ENCODE measurements at places on chromosomes 11 and 22.
A peak's percentile ranks its signal among the peaks of the same experiment; 100 is the strongest.

GRCh38 chr11:7907121-7907520 is 23.9 kb downstream of the OR10A6 start:
- no peaks in the 10 kb centered on the region for H3K27me3 ChIP-seq
- no peaks in the 10 kb centered on the region for H3K4me1 ChIP-seq
- DNase-seq = no peak
- no peaks in the 10 kb centered on the region for H3K36me3 ChIP-seq
- no peak overlapping the region for H3K27ac ChIP-seq

DNA sequence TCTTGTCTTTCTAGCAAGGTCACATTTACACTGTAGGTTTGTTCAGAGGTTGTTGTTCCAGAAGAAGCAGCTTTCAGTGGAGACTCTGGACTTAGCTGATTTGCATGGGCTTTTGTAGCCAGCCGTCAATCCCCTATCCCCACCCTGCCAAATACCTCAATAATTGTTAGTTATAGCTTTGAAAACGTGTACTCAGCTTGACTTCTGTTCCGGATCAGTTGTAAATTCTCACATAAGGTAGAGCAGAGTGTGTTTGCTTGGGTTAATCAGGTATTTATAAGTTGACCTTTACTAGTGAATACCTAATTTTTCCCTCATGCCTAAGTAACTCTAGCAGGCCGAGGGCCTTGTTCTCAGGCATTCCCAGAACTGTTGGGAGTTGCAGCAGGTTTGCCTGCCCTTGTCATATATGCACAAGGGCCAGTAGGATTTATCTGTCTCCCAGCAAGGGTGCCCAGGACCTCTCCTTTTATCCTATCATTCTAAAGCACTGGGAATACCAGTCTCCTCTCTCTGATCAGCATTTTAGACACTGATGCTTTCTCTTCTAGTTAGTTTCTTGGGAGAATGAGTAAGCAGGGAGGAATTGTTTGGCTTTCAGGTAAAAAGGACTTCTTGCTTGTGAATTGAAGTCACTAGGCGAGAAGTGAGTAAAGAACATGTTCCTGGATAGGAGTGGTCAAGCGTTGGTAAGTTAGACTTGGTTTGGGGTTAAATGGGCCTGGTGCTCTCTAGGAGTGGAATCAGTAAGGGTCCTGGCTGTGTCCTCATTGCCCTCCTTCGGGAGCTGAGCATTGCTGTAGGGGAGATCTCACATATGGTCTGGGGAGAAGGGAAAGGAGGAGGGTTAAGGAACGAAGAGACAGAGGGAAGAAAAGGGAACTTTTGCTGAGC is 22.1 kb downstream of the STIM1 start:
- H3K27ac ChIP-seq = no peak overlapping the region
- H3K27me3 ChIP-seq = no peaks in the 10 kb centered on the region
- peaks cover 10% of the 10 kb centered on the region for H3K4me1 ChIP-seq
- no peaks in the 10 kb centered on the region for H3K36me3 ChIP-seq
- DNase-seq = no peak

DNA sequence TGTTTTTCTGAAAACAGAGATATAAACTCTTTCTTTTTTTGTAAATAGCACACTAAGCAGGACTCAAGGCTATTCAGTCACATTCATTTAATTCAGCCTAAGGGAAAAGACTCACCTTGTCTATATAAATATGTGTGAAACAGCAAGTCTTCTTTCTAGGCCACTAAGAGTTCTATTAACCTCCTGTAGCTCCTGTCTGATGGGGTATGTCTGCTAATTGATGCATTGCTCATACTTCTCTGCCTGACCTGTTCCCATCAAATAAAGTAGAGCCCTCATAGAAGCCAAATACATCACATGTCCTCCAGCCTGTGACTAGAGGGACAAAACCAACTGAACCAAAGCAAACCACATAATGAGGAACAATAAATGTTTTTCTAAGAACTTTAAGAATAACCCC is 68.2 kb downstream of the MSANTD4 start:
- H3K27me3 ChIP-seq = no peaks in the 10 kb centered on the region
- H3K4me3 ChIP-seq = no peak overlapping the region
- no peak for DNase-seq

GRCh38 chr11:131904756-131905155 is 534.3 kb downstream of the NTM start:
- no peak overlapping the region for H3K4me3 ChIP-seq
- no peak for DNase-seq
- H3K27me3 ChIP-seq = no peaks in the 10 kb centered on the region
- H3K4me1 ChIP-seq = no peaks in the 10 kb centered on the region

DNA sequence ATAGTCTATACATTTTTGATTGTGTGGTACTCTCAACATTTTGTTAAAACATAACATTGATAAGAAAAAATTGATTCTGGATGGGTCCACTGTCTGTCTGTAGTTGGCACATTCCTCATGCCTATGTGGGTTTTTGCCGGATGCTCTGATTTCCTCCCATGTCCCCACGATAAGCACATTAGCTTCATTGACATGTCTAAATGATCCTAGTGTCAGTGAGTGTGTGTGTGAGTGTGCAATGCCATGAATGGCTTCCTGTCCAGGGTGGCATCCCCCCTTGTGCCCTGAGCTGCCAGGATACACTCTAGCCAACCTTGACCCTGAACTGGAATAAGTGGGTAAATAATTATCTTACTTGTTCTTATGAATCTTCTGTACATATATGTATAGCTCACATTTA is 5.4 kb downstream of the SFI1 start:
- no peaks in the 10 kb centered on the region for H3K4me1 ChIP-seq
- H3K4me3 ChIP-seq = no peak overlapping the region
- H3K36me3 ChIP-seq = peaks cover 8% of the 10 kb centered on the region
- no peak overlapping the region for H3K27ac ChIP-seq
- no peak for DNase-seq

DNA sequence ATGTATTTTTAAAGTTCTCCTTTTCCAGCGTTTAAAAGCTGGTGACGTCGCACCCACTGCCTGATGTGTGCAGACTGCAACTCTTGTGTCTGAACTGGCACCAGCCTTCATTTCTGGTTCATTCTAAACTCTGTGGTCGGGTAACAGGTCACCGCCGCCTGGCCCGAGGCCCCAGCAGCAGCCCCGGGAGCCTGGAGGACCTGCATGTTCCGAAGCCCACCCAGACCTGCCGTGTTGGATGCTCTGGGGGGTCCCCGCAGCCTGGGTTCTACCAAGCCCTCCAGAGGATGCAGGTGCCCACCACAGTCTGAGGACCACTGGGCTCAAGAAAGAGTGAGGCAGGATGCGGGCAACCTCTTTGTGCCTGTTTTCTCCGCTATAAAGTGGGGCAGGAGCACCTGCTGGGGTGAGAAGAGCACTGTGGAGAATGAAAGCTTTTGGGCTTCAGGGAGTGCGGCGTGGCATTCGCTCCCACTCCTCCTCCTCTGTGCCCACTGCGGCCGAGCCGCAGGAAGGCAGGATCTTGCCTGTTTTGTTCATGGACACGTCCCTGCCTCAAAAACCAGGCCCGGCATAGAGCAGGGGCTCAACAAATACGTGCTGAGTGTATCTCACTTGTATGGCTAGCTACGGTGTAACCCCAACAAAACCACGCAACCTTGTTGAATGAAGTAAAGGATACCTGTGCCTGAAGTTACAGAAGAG is 40.1 kb downstream of the CERK start:
- H3K27ac ChIP-seq = no peak overlapping the region
- H3K27me3 ChIP-seq = no peaks in the 10 kb centered on the region
- H3K4me1 ChIP-seq = no peaks in the 10 kb centered on the region
- DNase-seq = no peak
- H3K4me3 ChIP-seq = no peak overlapping the region

GRCh38 chr22:44996120-44996519 is 13.7 kb downstream of the PHF21B start:
- H3K27me3 ChIP-seq = no peaks in the 10 kb centered on the region
- no peak for DNase-seq
- H3K36me3 ChIP-seq = no peaks in the 10 kb centered on the region
- H3K4me1 ChIP-seq = no peaks in the 10 kb centered on the region
- H3K4me3 ChIP-seq = no peak overlapping the region
- no peak overlapping the region for H3K27ac ChIP-seq

GRCh38 chr11:2700415-2701211 is 819 bp upstream of the KCNQ1OT1 start:
- peak; percentile 63 for DNase-seq
- H3K4me1 ChIP-seq = no peaks in the 10 kb centered on the region
- no peaks in the 10 kb centered on the region for H3K27me3 ChIP-seq
- peak overlapping the region; percentile 66 for H3K4me3 ChIP-seq
- no peaks in the 10 kb centered on the region for H3K36me3 ChIP-seq

GRCh38 chr11:122649116-122649515 is 6.4 kb upstream of the UBASH3B start:
- no peak overlapping the region for H3K4me3 ChIP-seq
- H3K27ac ChIP-seq = no peak overlapping the region
- no peaks in the 10 kb centered on the region for H3K36me3 ChIP-seq

- H3K36me3 ChIP-seq = no peaks in the 10 kb centered on the region
- no peaks in the 10 kb centered on the region for H3K4me1 ChIP-seq
- no peak overlapping the region for H3K4me3 ChIP-seq
- no peak overlapping the region for H3K27ac ChIP-seq
Measured at GRCh38 chr11:45278714-45279113, 7.4 kb downstream of the SYT13 start.

DNA sequence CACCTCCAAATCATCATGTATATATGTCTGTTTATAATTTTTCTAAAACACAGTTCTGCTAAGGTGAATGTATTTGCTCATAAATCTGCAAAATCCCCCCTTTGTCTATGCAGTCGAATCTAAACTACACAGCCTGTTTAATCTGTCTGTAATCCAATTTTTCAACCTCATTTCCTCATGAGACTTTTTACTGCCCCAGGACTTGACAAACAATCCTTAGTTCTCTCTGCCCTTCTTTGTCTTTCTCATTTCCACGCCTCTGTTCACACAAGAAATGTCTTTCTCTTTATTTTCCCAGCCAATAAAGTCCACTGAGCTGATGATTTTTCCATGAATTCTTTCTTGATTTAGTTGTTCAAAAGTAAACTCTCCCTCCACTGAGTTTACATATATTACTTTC is 1154.3 kb downstream of the FAM181B start:
- H3K4me3 ChIP-seq = no peak overlapping the region
- H3K36me3 ChIP-seq = no peaks in the 10 kb centered on the region
- no peak for DNase-seq
- H3K27ac ChIP-seq = no peak overlapping the region

GRCh38 chr11:116336540-116336939 is 436.2 kb downstream of the BUD13 start:
- no peak overlapping the region for H3K4me3 ChIP-seq
- no peak for DNase-seq
- H3K36me3 ChIP-seq = no peaks in the 10 kb centered on the region
- H3K4me1 ChIP-seq = no peaks in the 10 kb centered on the region

- H3K4me1 ChIP-seq = peaks cover 9% of the 10 kb centered on the region
- H3K36me3 ChIP-seq = peaks cover 7% of the 10 kb centered on the region
- no peaks in the 10 kb centered on the region for H3K27me3 ChIP-seq
- DNase-seq = peak; percentile 13
Measured at GRCh38 chr11:16817351-16817750, 78.9 kb downstream of the C11orf58 start.

GRCh38 chr11:16924462-16924825 is 89.8 kb downstream of the PLEKHA7 start:
- no peaks in the 10 kb centered on the region for H3K27me3 ChIP-seq
- H3K27ac ChIP-seq = no peak overlapping the region
- H3K4me3 ChIP-seq = peak overlapping the region; percentile 47
- H3K36me3 ChIP-seq = no peaks in the 10 kb centered on the region

All from tibial artery (tissue), 4 donors.